ENCODE measurements at places on chromosomes 2 and 18. TPM values are rescaled to one million over a fixed set of nuclear protein-coding genes. Genes with fewer than 3 reads are reported as not detected.

GRCh38 chr18:4789506-4789905, 334.4 kb upstream of the DLGAP1 start:
- no peak for DNase-seq

- peak; percentile 51 for DNase-seq
Measured at GRCh38 chr18:44579028-44579702, 101.5 kb upstream of the SETBP1 start.

- DNase-seq = peak; percentile 85
Measured at GRCh38 chr2:43084699-43085091, 141.7 kb downstream of the ZFP36L2 start.

- DNase-seq = no peak
Measured at GRCh38 chr2:168964251-168964807, 63.2 kb downstream of the G6PC2 start.

DNA sequence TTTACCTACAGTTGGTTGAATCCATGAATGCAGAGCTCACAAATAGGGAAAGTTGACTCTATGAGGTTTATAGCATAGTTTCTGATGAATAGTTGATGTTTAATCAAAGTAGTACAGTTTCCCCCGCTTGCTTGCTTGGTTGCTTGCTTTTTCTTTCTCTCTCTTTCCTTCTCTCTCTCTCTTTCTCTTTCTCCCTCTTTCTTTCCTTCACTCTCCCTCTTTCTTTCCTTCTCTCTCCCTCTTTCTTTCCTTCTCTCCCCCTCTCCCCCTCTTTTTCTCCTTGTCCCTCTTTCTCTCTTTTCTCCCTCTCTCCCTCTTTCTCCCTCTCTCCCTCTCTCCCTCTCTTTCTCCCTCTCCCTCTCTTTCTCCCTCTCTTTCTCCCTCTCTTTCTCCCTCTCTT, 999.9 kb upstream of the CELF4 start:
- no peak for DNase-seq

GRCh38 chr18:76307293-76307690, 187.8 kb downstream of the ZNF516 start:
- no peak for DNase-seq

GRCh38 chr2:136448986-136449780, 316.2 kb upstream of the THSD7B start:
- DNase-seq = no peak

- no peak for DNase-seq
Measured at GRCh38 chr18:68314403-68314802, 400.5 kb downstream of the TMX3 start.

DNA sequence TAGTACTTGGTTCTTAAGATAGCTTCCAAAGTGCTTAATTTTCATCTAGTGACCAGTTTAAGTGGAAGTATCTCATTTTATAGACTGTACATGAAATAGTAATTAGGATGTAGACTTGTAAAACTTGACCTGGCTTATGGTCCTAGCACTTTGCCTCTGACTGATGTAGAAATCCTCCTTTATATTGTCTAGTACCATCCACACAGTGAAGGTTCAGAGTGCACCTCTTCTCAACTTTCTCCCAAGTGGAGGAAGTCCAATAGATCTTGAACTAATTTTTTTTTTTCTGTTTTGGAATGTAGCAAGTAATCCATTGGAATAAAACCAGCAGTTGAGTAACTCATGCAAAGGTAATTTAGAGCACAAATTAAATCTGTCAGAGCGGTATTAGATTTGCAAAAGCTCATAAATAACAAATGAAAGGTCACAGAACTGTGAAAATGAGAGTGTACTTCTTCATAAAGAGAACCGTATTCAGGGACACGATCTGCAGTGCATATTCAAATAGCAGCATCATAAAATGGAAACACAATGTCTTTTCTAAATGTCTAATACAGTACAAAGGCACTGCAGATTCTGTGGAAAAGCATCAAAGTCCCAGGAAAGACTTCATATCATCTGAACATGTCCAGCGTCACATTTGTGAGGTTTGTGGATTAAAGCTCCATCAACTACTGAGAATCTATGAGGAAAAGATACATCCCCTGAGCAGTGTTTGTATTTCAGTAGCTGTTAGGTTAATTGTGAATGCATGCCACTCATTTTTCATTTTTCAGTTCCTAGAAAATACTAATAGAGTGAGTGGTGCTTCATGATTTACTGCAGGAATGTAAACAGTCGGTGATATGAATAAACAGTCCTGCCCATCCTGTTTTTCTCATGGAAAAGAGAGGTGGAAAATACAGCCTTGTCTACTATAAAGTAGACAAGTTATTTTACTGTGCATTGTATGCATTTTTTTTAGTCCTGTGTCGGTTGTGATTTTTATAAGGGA, 100.7 kb downstream of the LYPD6 start:
- no peak for DNase-seq

DNA sequence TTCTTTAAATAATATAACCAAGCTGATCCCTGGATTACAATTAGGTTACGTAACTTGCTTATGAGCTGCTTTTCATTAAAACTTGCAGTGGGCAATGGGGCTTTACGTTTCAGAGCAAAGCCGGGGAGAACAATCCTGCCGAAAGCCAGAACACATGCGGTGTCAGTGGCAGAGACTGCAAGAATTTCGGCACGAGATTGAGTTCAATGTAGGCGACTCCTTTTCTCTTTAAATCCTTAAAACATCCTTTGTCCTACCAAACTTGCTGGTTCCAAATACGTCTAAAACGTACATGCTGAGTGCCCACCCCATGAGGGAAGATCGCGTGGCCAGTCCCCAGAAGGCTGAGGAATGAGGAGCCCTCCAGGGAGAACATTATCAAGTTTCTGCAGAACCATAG, 36.8 kb upstream of the NCOA1 start:
- peak; percentile 71 for DNase-seq

DNA sequence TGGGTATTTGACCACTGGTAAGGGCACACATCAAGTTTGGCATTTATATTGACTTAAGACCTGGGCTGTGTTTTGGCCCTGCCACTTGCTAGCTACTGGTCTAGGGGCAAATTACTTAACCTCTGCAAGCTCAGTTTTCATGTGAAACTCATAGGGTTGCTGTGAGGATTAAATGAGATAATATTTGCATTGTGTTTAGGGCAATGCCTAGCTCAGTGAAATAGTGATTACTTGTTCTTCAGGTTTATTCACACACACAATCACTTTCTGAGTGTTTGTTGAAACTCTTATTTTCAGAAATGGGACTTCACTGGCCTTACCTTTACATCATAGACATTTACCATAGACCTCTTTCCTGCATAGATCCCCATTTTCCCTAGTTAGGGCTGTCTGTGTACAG, 12.3 kb downstream of the CERS6 start:
- DNase-seq = no peak

GRCh38 chr2:104658144-104658835, 195.6 kb upstream of the POU3F3 start:
- DNase-seq = peak; percentile 16

GRCh38 chr2:47339745-47340541, 63.0 kb upstream of the MSH2 start:
- peak; percentile 24 for DNase-seq

The ADGRF3 gene
- polyA plus RNA-seq = 0.33 TPM

The RUFY4 gene
- polyA plus RNA-seq = not detected

The CMPK2 gene
- polyA plus RNA-seq = 2.4 TPM

The SUCLG1 gene
- polyA plus RNA-seq = 158 TPM

The FSIP2 gene
- 6.4 TPM for polyA plus RNA-seq

The ZNF892 gene
- 4.7 TPM for polyA plus RNA-seq

The SATB2 gene
- 0.89 TPM for polyA plus RNA-seq

The FBXO48 gene
- 1.3 TPM for polyA plus RNA-seq

The ZC3H15 gene
- polyA plus RNA-seq = 92.2 TPM

Data from cardiac muscle cell (in vitro differentiated cells and primary cell).